Activated CD4-positive, alpha-beta T cell treated with anti-CD3 and anti-CD28 coated beads, Interleukin-2, amount 50 U/mL, for 1 hour (primary cell): ENCODE measurements at places on chromosomes 6 and 20.

DNA sequence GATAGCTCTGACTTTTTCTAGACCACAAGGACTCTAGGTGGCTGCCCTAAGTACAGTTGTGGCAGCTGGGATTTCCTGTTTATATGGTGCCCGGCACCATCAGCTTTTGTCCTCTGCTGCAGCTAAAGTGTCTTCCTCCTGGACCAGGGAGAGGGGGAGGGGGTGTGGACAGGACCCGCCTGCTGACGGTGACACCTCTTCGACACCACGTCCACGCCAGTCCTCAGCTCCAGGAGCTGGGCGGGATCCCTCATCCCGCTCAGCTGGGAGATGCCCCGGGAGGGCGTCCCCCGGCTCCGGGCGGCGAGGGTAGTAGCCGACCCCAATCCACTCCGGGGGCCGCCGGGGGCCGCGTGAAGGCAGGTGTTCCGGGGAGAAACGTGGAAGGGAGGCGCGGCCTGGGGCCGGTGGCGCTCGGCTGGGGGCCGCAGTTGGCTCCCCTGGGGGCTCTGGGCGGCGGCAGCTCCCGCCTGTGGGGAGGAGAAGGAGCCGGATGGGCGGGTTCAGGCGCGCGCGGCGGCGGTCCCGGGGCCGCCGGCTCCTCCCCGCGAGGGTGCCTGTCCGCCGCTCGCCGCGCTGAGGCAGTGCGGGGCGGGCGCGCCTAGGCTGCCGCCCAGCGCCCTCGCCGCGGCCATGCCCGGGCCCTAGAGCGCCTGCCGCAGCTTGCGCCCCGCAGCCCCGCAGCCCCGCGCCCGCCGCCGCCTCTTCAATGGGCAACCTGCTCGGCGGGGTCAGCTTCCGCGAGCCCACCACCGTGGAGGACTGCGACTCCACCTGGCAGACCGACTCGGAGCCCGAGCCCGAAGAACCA is at the start of gene OGFRL1:
TSS of gene OGFRL1 (plus strand) at position 584 of the 811 bp plus-strand sequence. CDS start at position 710, 126 bp downstream.
- DNase-seq: peak; percentile 54

DNA sequence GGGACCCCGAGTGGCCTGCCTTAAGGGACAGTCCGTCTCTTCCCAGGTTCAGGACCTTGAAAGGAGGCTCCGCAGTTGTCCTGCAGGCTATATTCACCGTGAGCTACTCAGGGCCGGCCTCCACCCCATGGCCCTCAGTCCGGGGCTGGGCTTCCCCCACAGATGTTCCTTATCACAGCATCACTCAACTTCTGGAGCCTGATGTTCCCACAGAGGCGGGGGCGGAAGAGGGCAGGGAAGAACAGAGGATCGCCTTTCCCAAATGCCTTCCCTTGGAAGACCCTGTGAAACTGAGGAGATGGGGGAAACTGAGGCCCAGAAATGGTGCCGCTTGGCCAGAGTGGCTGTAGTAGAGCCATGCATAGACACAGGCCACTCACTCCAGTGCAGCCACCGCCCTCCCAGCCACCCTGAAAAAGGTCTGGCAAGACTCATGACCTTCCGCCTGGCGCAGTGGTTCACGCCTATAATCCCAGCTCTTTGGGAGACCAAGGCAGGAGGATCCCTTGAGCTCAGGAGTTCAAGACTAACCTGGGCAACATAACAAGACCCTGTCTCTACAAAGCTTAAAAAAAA is 4.3 kb upstream of the COX4I2 start:
- DNase-seq: no peak

DNA sequence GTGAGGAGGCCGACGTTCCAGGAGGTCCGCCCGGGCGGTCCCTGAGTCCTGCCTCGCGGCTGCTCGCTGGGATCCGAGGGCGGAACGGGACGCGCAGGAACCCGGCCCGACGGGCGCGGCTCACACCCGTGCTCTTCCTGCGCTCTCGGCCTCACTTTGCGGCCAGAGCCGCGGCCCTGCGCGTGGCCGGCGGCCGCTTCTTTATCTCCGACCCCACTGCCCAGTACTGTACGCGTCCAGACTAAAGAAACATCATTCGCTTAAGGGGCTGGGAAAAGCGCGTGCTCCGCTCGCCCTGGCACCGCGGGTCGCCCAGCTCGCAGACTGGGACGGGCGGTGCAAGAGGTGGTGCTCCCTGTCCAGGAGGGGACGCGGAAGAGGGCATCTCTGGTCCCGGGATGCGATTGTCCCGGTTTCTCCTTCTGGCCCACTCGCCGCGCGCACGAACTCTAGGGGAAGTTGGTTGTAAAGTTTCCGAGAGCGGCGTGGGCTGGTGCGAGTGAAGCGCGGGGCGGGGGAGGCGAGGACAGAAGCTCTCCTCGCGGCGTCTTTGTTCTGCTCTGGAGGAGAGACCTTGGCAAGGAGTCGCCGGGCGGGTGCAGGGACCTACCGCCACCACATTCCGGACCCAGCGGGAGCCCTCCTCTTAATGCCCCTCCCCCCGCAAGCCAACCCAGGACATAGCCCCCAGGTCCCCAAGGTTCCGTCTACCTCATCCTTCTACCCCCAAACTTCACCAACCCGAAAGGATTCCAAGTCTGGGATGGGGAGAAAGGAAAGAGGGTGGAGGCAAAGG is 71.0 kb downstream of the SOX4 start:
- DNase-seq: no peak

DNA sequence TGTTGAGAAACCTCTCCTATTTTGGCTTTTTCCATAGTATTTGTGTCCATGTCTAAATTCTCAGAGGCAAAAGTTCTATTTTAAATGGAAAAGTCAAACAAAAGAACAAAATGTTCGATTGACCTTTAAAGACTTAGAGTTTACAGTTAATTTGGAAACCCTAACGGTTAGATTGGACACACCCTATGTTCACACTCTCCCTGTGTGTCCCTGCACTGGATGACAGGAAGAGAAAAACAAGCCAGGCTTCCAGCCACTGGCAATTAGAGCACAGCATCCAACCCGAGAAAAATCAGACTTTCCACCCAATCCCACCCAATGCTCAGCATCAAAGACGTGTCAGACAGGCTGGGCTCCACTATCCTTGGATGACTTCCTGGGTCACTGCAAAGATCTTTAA is 241.3 kb downstream of the TBXT start:
- DNase-seq: no peak

GRCh38 chr6:101443315-101443714 is 49.8 kb downstream of the GRIK2 start:
- DNase-seq: no peak

GRCh38 chr6:3916211-3916610 is 67.0 kb downstream of the FAM50B start:
- DNase-seq: no peak

GRCh38 chr20:12715991-12716680 is 292.6 kb upstream of the SPTLC3 start:
- DNase-seq: no peak

- DNase-seq: no peak
These were observed 93.9 kb downstream of the BFSP1 start for GRCh38 chr20:17437251-17437650.
